ENCODE measurements at places on chromosomes 2 and 18.

- DNase-seq, result no peak
Measured at GRCh38 chr2:201171259-201171814, 11.6 kb upstream of the CASP10 start.

DNA sequence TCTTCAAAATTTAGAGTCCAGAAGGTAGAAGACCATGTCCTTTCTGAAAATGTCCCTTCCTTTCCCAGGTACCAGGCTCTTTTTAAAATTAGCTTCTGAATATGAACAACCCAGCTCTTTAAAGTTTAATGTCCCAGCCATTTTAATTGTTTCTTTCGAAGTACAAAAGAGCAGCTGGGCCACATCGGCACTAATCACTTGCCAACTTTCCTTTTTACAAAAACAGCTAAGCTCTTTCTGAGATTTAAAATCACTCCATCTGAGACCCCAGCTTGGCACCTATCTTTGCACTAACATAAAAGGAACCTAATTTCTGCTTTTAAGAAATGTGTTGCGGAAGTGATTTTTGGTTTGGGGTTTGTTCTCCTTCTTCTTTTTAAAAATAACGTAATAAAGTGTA, 2.6 kb downstream of the BOD1L2 start:
- DNase-seq, result no peak

DNA sequence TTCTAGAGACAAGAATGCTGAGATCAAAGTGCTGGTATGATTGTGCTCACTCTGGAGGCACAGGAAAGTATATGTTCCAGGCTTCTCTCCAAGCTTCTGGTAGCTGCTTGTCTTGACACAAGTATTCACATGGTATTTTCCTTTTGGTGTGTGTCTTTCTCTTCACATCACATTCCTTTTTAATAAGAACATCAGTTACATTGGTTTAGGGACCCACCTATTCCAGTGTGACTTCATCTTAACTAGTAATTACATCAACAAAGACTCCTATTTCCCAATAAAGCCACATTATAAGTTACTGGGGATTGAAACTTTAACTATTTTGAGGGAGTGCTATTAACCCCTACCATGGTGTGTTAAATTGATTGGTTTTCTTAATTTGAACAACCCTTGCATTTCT, 119.1 kb downstream of the FSIP2 start:
- DNase-seq, result no peak

DNA sequence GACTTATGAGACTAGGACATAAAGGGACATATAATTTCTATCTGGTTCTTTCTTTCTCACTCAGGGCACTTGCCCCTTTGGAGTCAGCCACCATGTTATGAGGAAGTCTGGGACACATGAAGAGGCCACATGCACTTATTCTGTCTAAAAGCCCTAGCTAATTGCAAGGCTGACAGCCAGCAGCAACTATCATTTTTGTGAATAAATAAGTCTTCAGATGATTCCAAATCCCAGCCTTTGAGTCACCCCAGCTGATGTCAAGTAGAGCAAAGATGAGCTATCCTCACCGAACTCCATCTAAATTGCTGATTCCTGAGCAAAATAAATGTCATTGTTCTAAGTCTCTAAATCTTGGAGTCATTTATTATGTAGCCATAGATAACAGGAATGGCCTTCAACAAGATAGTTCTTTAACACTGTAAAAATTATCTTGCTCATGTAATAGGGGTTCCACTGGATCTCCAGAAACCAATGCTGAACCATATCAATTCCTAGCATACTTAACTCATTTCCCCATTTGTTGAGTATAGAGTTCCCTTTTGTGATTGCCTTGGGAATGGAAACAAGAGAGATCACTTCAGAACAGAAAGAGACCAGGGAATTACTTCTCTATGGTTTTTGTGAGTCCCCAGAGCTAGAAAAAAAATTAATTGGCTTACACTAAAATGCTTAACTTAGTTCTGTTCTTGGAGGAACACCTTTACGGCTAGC, 50.6 kb upstream of the FN1 start:
- DNase-seq, result no peak

DNA sequence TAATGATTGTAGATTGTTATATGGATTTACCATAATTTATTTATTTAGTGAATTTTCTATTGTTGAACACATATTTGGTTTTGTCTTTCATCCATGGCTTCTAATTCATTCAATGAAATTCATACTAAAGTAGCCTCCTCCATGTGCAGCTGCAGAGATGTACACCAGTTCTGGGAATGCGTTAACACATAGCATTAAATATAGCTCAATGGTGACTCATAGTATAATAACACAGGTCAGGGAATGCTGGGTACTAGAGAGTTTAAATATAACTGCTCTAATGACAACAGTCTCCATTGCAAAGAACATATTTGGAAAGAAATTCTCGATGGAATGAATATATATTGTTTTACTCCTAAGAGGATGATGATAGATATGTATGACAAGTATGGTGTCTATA, 1190.2 kb upstream of the NRXN1 start:
- no peak for DNase-seq

DNA sequence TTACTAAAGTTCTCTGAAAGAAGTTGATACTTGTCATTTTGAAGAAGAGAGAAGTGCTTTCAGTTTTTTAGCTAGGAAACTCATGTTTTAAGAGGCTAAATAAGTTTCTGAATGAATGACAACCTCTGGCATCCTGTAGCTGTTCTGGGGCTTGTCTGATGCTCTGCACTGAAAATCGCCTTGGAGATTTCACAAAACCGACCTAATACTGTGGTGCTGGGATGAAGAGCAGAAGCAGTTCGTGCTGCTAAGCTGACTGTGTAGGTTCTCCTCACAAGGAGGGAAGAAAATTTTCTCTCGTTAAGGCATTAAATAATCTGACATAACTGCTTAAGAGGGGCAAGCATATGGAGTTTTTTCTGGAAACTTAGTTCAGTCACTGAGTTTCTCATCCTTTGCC, 193.2 kb downstream of the LTBP1 start:
- DNase-seq, result no peak

DNA sequence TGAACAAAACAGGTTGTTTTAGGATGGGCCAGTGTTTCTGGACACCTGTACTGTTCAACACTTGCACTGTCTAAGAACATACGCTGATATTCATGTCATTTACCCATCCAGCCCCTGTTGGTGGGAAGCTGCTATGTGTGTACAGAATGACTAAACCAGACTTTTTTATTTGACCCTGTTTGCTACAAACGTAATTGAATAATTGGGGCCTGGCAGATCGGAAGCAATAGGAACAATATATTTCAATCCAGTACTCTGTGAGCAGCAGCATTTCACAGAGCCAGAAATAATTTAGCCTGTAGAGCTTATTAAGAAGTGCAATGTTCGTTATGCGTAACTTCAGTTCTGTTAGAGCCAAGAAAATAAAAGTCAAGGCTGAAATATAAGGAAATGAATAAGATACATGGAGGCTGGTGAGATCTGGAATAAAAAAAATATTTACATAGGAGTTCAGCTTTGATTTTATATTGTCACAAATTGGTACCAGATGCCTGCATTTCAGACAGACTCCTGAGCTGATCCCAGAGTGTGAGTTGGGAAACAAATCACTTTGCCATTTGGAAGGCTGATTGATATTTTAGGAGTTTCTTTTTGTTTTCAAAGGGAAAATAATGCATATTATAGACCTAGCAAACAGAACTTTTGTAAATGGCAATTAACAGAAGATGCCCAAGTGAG, 19.7 kb downstream of the CABLES1 start:
- DNase-seq, result no peak
